ENCODE measurements at places on chromosomes 13 and 19. TPM values are rescaled to one million over a fixed set of nuclear protein-coding genes. Genes with fewer than 3 reads are reported as not detected.
A peak's percentile ranks its signal among the peaks of the same experiment; 100 is the strongest.

DNA sequence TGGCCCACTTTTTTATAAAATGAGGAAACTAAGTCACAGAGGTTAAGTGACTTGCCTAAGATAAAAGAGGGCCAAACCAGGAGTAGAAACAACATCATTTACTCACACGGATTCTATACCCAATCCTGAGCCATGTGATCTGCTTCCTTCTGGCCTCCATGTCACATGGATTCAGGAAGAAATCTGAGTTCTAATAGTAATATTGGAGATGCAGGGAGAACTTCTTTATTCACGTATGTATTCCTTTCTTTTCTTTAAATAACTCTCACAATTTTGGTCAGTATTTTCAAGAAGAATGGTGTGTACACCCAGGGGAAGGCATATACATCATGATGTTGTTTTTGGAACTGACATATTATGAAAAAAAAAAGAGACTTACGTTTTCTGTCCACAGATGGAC, 1.8 kb downstream of the POSTN start:
- no peaks in the 10 kb centered on the region for H3K36me3 ChIP-seq
- H3K4me3 ChIP-seq, result no peak overlapping the region
- no peaks in the 10 kb centered on the region for H3K27me3 ChIP-seq

DNA sequence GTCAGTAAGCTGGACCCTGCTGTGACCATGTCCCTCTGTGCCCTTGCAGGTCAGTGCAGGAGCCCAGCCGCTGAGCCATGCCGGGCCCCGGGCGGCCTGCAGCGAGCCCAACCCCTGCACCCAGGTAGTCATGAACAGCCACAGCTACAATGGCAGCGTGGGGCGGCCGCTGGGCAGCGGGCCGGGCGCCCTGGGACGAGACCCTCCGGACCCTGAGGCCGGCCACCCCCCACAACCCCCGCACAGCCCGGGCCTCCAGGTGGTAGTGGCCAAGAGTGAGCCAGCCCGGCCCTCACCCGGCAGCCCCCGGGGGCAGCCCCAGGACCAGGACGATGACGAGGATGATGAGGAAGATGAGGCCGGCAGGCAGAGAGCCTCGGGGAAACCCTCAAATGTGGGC, 6.9 kb downstream of the KCNN1 start:
- H3K4me3 ChIP-seq, result no peak overlapping the region
- no peaks in the 10 kb centered on the region for H3K36me3 ChIP-seq
- H3K27me3 ChIP-seq, result no peaks in the 10 kb centered on the region
- H3K27ac ChIP-seq, result no peak overlapping the region
- DNase-seq, result no peak
- no peaks in the 10 kb centered on the region for H3K4me1 ChIP-seq

SPACA4 gene
- total RNA-seq, result not detected

- H3K36me3 ChIP-seq, result no peaks in the 10 kb centered on the region
- H3K4me1 ChIP-seq, result peaks cover 7% of the 10 kb centered on the region
- H3K4me3 ChIP-seq, result no peak overlapping the region
- no peaks in the 10 kb centered on the region for H3K27me3 ChIP-seq
- no peak for DNase-seq
Measured at GRCh38 chr19:18656337-18657086, 19.7 kb downstream of the KLHL26 start.

NEK3 gene
- total RNA-seq, result 11.0 TPM

DNA sequence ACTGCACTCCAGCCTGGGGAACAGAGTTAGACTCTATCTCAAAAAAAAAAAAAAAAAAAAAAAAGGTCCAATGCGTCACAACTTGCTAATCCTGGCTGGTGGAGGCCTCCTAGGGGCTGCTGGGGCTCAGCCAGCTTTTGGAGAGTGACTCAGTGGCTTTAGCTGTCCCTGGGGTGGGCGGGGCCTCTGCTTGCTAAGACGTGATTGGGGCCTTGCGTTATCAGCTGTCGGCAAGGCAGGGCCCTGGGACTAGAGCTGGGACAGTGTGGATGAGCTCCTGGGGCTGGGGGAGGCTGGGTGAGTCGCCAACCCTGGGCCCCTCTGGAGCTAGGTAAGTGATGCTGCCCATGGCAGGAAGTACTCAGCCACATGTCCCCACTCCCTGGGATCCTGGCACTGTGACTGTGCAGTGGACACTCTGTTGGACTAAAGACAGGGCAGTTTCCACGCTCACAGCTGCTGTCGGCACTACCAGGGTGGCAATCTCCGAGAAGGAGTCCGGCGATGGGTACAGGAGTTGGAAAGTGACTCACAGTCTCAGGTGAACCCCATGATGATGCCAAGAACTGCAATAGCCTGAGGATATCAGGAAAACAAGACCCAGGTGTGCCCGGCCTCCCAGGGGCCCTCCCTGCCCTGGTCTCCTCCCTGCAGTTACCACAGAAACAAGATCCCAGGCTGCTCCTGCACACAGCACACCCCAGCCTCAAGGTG, 32.2 kb downstream of the F2RL3 start:
- peak; percentile 54 for DNase-seq
- no peak overlapping the region for H3K27ac ChIP-seq
- no peaks in the 10 kb centered on the region for H3K4me1 ChIP-seq
- H3K27me3 ChIP-seq, result no peaks in the 10 kb centered on the region
- H3K4me3 ChIP-seq, result no peak overlapping the region

GRCh38 chr13:79642596-79642995, 161.6 kb downstream of the NDFIP2 start:
- no peaks in the 10 kb centered on the region for H3K27me3 ChIP-seq
- H3K4me3 ChIP-seq, result no peak overlapping the region
- H3K27ac ChIP-seq, result no peak overlapping the region
- DNase-seq, result no peak

- H3K4me3 ChIP-seq, result no peak overlapping the region
- peaks cover 22% of the 10 kb centered on the region for H3K4me1 ChIP-seq
- no peaks in the 10 kb centered on the region for H3K27me3 ChIP-seq
- DNase-seq, result peak; percentile 72
- no peaks in the 10 kb centered on the region for H3K36me3 ChIP-seq
Measured at GRCh38 chr19:33430674-33431277, 57.3 kb downstream of the CEBPG start.

DNA sequence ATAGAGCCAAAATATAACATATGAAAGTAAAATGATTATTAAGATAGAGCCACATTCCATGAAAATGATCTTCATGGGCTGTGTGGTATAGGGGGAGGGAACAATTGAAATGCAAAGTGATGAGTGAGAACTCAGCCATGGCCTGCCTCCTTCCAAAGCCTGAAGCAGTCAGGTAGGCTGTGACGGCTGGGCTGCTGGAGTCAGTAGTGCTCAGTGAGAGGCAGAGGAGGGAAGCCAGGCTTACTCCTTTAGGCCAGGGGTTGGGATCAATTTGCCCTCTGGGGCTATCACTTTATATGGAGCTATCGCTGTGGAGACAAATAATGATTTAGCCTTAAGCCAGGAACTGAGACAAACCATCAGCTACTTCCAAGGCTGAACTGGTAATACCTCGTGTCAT, 654.9 kb downstream of the FGF9 start:
- no peak overlapping the region for H3K27ac ChIP-seq
- H3K4me3 ChIP-seq, result no peak overlapping the region
- no peaks in the 10 kb centered on the region for H3K36me3 ChIP-seq

GRCh38 chr19:7191946-7192691, 102.1 kb downstream of the INSR start:
- no peaks in the 10 kb centered on the region for H3K4me1 ChIP-seq
- H3K27me3 ChIP-seq, result no peaks in the 10 kb centered on the region
- no peaks in the 10 kb centered on the region for H3K36me3 ChIP-seq
- no peak for DNase-seq
- no peak overlapping the region for H3K27ac ChIP-seq
- no peak overlapping the region for H3K4me3 ChIP-seq

- DNase-seq, result no peak
- H3K4me3 ChIP-seq, result no peak overlapping the region
- no peaks in the 10 kb centered on the region for H3K36me3 ChIP-seq
- H3K27me3 ChIP-seq, result no peaks in the 10 kb centered on the region
- H3K27ac ChIP-seq, result no peak overlapping the region
Measured at GRCh38 chr13:37486171-37486681, 112.3 kb downstream of the POSTN start.

- no peak overlapping the region for H3K27ac ChIP-seq
- H3K4me3 ChIP-seq, result no peak overlapping the region
- DNase-seq, result no peak
- no peaks in the 10 kb centered on the region for H3K27me3 ChIP-seq
Measured at GRCh38 chr19:13899912-13900584, 5.9 kb downstream of the BRME1 start.

DNA sequence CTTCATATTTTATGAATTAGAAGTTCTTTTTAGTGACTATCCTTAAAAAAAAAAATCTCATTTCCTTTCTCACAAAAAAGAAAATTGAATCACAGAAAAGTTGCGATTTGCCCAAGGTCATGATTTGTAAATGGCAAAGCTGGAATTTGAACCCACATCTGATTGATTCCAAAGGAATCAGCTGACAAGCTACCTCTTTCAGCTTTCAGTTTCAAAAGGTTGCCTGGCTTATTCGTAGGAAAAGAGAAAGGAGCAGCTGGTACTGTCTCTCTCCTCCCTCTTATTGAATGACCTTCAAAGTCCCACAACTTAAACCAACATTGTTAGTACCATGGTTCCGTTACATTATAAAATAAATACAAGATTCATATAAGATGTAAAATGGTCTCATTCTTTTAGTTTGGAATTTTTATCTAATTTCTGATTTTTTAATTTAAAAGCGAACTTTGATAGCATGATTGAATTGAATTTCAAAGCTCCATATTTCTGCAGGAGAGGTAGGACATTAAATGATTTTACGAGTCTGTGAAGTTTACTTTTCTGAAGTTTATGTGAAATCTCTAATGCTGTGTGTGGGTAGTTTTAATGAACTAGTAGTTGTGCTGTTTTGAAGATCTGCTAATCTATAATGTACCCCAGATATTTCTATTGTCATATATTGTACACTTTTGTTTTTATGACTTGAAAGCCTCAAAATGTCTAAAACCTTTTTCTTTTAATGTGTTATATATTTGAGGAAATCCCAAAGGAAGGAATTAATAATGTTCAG, 18.5 kb upstream of the KCTD4 start:
- H3K27me3 ChIP-seq, result no peaks in the 10 kb centered on the region
- DNase-seq, result peak; percentile 23
- H3K27ac ChIP-seq, result peak overlapping the region; percentile 3
- no peaks in the 10 kb centered on the region for H3K36me3 ChIP-seq
- H3K4me3 ChIP-seq, result no peak overlapping the region

DNA sequence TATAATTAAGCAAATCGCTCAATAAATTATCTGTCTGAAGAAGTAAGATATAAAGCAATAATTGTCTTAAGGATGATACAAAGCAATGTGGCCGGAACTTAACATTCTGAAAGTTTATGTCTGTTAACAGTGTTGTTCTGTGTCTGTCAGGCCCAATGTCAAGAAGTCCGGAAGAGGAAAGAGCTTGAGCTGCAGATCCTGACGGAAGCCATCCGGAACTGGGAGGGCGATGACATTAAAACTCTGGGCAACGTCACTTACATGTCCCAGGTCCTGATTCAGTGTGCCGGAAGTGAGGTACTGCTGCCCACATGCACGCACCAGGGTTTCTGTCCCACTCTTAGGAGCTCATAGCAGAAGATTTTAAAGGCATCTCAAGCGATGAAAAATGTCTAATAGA, 45.1 kb upstream of the TEX29 start:
- no peaks in the 10 kb centered on the region for H3K36me3 ChIP-seq
- no peak for DNase-seq
- H3K4me3 ChIP-seq, result no peak overlapping the region
- no peaks in the 10 kb centered on the region for H3K27me3 ChIP-seq
- no peaks in the 10 kb centered on the region for H3K4me1 ChIP-seq
- H3K27ac ChIP-seq, result no peak overlapping the region

GRCh38 chr19:54792814-54793213, 10.6 kb upstream of the KIR2DL4 start:
- no peaks in the 10 kb centered on the region for H3K27me3 ChIP-seq
- H3K27ac ChIP-seq, result no peak overlapping the region
- H3K36me3 ChIP-seq, result no peaks in the 10 kb centered on the region

- no peak for DNase-seq
- peak within 1 kb of the TSS; percentile 92 for H3K27ac ChIP-seq
- no peaks in the 10 kb centered on the region for H3K36me3 ChIP-seq
- no peaks in the 10 kb centered on the region for H3K27me3 ChIP-seq
- H3K4me3 ChIP-seq, result peak within 1 kb of the TSS; percentile 67
- peaks cover 11% of the 10 kb centered on the region for H3K4me1 ChIP-seq
Measured at GRCh38 chr19:49766930-49767299, at the start of gene AP2A1. TSS of gene AP2A1 (plus strand) at chr19:49767001. CDS start at chr19:49767134, 133 bp downstream.

AXL gene
- 35.0 TPM for total RNA-seq

KASH5 gene
- total RNA-seq, result not detected

ZNF844 gene
- 11.2 TPM for total RNA-seq

GRCh38 chr13:38685431-38685830, 1.4 kb upstream of the FREM2 start:
- no peak overlapping the region for H3K4me3 ChIP-seq
- H3K4me1 ChIP-seq, result peaks cover 11% of the 10 kb centered on the region
- no peak overlapping the region for H3K27ac ChIP-seq
- no peak for DNase-seq
- H3K27me3 ChIP-seq, result no peaks in the 10 kb centered on the region

DNA sequence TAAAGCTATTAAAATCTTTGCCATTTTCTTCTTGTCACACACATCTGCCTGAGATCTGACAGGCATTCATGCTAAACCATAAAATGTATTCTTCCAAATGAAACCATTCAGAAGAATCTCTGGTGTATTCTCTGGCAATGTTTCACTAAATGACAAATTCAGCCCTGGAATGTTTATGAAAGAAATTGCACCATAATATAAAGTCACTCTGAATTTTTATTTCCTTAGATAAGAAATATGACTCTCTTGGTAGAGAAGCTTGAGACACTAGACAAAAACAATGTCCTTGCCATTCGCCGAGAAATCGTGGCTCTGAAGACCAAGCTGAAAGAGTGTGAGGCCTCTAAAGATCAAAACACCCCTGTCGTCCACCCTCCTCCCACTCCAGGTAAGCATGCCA, 14.3 kb downstream of the OLFM4 start:
- peaks cover 13% of the 10 kb centered on the region for H3K4me1 ChIP-seq
- no peaks in the 10 kb centered on the region for H3K27me3 ChIP-seq
- DNase-seq, result no peak

DNA sequence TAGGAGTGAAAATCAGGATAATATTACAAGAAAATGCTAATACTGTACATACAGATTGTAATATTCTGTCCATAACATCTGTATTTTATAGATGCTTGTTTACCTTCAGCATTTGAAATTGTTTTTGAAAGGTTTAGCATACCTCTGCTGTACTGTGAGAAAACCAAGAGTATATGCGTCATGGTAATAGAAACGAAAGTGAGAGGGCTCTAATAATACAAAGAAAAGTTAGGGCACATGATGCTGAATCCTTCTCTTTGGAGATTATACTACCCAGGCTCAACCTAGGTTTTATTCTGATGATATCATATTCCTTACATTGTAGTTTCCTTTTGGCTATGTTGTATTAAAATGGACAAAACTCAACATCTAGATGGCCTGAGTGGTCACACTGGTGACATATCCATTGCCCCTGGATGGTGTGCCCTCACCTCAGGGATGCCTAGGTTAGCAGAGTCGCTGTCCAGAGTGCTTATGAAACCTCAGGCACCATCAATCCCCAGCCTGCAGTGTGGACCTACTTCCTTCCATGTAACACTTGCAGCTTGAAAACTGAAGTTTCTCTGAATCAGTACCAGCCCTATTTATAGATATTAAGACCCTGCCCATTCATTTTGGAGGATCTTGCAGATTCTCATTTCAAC, 253.7 kb downstream of the KCTD12 start:
- no peaks in the 10 kb centered on the region for H3K27me3 ChIP-seq
- DNase-seq, result peak; percentile 19
- H3K27ac ChIP-seq, result no peak overlapping the region
- peaks cover 11% of the 10 kb centered on the region for H3K4me1 ChIP-seq
- no peak overlapping the region for H3K4me3 ChIP-seq
- H3K36me3 ChIP-seq, result no peaks in the 10 kb centered on the region

GIPR gene
- total RNA-seq, result 1.8 TPM

RPS28 gene
- total RNA-seq, result 312 TPM
